Fibroblast of lung (primary cell): ENCODE measurements at places on chromosomes 11 and 22.

DNA sequence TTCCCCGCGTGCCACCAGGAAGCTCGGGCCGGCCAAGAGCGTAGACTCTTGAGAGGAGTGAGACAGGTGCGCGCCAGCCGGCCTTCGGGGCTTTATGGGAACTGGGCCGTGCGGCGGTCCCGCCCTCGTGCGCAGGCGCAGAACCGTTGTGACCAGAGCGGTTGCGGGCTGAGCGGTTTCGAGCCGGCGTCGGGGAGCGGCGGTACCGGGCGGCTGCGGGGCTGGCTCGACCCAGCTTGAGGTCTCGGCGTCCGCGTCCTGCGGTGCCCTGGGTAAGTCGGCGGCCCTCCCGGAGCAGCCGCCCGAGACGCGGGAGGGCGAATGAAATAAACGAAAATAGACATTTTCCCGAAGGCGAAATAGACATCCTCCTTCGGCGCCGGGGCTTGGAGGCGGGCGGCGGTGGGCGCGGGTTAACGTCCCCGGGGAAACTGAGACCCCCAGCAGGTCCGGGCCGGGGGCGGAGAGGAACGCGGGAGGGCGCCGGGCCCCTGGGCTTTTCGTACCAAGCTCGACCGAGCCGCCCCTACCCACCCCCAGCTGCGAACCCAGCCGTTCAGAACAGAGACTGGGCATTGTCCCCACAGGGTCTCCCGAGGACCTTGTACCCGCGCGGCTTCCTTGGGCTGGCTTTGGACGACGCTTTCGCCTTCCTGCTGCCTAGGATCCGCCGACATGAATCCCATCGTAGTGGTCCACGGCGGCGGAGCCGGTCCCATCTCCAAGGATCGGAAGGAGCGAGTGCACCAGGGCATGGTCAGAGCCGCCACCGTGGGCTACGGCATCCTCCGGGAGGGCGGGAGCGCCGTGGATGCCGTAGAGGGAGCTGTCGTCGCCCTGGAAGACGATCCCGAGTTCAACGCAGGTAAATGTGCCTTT, at the start of gene ASRGL1:
TSS of gene ASRGL1 (plus strand) at position 146 of the 879 bp plus-strand sequence. CDS start at position 676, 530 bp downstream.
- DNase-seq: peak; percentile 45

DNA sequence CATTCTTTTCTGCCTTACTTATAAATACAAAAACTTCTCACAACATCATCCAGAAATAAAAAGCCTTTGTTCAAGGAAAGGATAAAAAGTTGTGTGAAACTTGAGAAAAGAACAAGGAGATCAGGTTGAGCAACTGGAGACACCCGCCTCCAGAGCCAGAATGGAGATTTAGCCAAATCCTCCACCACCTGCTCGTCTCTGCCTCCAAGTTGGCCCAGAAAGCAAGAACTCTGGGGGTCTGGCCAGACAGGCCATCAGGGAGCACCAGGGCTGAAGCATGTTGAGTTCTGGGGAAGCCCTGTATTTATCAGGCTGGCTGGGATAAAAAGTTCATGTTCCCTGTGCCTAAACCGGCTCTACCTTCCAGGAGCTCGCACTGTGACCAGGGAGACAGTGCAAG, 14.9 kb downstream of the SMCO4 start:
- DNase-seq: no peak

GRCh38 chr22:49349181-49349835, 478.4 kb downstream of the BRD1 start:
- no peak for DNase-seq

DNA sequence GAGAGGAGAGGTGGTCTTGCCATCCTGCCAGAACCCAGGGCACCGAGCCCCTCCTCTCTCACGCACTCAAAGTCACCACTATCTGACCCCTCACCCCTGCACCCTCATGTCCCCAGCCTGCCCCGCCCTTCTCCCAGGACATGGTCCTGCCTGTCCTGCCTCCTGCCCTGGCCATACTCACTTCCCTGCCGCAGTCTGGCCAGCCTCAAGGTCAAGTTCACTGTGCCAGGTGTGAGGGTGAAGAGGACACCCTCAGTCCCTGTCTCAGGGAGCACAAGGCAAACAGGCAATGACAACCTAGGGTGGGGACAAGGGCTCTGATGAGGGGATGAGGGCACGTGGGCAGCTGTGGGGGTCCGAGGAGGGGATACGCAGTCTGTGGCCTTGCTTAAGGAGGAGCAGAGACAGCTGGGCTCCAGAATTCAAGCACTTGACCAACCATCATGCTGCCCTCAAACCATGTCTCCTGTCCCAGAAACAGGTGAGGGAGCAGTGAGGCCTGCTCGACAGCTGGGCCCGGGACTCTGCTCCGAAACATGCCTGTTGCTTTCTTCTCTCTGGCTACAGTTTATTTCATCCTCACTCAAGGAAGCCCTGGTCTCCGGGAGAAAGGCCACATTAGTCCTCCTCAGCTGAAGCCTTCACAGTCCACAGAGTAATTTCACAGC, 36.6 kb downstream of the PDGFB start:
- DNase-seq: no peak

DNA sequence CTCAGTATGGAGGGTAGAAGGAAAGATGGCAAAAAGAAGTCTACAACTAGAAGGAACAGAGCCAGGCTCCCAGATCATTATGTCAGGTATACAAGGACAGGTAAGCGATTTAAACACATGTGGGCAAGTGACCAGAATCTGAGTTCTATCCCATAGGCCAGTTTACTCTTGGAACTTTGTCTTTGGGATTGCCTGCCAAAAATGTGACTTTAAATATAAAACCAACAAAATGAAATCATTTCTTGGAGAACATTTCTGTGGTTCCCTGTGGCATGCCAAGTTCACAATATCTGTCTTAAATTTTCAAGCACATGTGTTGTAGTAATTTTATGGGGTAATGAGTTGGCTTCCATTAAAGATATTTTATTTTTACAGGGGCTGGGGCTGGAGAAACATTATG, 141.0 kb downstream of the SLC17A6 start:
- DNase-seq: peak; percentile 14

- DNase-seq: peak; percentile 84
These were observed at the start of gene DUSP18 for GRCh38 chr22:30667494-30668385. Gene DUSP18, minus strand, starts transcription at chr22:30667875. Its CDS starts 3,872 bp downstream, at chr22:30664003.

- DNase-seq: no peak
These were observed 8.9 kb downstream of the UVRAG start for GRCh38 chr11:75823946-75824345.

DNA sequence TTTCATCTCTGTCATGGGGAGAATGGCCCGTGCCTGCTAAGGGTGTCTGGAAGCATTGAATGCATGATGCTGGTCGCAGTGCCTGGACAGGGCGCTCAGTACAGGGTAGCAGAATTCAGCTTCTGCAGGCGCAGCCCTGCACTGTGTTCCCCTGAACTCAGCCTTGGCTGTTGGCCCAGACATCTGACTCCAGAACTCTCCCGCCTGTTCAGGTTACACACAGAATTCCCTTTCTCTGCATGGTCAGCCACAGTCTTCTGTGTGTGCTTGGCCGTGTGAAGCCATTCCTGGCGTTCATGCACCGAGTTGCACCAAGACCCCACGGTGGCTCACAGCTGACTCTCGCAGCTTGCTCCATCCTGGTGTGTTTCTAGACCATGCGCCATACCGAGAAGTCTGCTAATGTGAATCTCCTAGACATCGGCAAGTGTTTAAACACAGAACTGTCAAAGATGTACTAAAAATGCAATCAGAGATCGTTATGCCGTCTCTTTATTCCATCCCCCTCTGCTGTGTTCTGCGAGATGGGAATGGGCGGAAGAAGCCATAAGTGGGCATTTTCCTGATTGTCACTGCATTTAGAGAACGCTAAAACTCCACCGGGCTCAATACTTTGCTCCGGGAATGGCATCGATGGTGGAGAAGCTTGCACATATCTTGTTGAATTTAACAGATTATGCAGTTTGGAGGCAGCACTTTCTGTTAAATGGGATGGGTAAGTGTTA, 55.6 kb downstream of the MPPED1 start:
- DNase-seq: no peak

DNA sequence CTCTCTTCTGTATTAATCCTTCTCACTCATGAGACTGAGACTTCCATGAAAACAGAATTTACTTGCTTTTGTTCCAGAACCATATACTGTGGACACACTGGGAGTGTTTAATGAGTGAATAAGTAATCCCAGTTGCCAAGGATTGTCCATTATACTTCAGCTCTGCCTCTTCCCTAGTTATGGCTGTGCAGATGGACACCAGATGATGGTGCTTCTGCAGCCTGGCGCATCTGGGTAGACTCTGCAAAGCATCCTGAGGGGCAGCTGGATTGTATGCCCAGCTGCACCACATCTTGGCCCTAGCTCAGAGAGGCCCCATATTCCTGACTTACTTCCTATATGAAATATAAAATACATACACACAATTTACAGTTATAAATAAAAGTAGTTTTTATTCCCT, 43.5 kb downstream of the DBX1 start:
- no peak for DNase-seq

DNA sequence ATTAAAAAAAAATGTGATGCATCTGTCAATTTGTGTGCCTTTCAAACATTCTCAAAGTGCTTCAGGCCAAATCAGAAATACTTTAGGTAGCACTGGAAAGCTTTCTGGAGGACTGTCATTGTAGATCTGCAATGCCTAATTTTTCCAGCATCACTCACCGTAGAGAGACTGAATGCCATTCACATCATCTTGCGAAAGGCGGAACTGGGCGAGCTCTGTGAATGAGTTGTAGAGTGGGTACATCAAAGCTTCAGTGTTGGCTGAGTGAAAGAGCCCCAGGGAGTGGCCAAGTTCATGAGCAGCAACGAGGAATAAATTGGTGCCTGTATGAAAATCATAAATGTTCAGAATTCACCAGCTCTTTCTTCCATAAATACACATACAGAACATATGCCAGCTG, 4.0 kb downstream of the MMP10 start:
- no peak for DNase-seq

DNA sequence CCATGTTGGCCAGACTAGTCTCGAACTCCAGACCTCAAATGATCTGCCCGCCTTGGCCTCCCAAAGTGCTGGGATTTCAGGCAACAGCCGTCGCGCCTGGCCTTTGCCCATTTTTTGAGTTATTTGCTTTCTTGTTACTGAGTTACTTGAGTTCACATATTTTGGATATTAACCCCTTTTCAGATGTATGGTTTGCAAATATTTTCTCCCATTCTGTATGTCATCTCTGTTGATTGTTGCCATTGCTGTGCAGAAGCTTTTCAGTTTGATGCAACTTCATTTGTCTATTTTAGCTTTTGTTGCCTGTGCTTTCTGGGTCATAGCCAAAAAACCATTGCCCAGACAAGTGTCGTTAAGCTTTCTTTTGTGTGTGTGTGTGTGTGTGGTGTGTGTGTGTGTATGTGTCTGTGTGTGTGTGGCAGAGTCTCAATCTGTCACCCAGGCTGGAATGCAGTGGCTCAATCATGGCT, 6.8 kb downstream of the TSGA10IP start:
- no peak for DNase-seq

- DNase-seq: no peak
These were observed 47.7 kb upstream of the DKK3 start for GRCh38 chr11:12056119-12056518.

DNA sequence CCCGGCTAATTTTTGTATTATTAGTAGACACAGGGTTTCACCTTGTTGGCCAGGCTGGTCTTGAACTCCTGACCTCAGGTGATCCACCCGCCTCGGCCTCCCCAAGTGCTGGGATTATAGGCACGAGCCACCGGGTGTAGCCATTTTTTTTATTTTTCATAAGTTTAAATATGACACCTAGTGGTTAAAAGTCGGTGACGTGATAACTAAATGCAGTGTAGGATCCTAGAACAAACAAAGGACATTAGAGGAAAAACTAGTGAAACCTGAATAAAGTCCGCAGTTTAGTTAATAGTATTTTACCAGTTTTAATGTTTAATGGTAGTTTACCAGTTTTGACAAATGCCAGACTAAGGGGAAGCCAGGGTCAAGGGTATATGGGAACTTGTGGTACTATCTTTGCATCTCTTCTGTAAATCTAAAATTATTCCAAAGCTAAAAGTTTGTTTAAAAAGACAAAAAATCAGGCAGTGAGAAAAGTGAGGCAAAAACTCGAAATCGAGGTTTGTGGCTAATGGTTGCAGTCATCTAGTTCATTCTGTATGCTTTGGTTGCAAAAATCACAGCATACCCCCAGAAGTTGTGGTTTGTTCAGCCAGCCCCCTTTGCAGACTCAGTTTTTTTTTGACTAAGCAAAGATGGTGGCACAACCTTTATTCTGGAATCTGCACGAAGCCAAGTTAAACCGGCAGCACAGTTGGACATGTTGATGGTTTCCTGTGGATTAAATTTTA, 29.6 kb downstream of the TOM1 start:
- DNase-seq: no peak

GRCh38 chr11:68033708-68034045, 3.2 kb downstream of the NDUFS8 start:
- no peak for DNase-seq

DNA sequence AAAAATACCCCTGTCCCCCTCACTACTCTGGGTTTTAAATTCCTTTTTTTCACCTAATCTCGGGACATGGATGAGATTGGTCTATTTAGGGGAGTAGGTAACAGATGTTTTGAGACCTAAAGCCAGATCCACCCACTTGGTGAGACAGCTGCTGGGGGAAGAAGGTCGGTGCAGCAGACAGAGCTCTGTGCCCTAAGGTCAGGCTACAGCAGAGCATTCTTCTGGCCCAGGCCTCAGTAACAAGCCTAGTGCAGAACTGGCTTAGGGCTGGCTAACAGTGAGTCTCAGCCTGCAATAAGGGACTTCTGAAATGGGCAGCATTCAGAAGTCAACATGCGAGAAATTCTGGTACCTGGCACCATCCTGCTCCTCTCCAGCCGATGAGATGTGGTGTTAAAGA, 444.9 kb upstream of the KIRREL3 start:
- DNase-seq: no peak

- DNase-seq: no peak
These were observed 14.7 kb downstream of the SELENOO start for GRCh38 chr22:50215297-50216054.

- no peak for DNase-seq
These were observed 314.4 kb downstream of the CASP12 start for GRCh38 chr11:104583857-104584256.

- DNase-seq: no peak
These were observed 29.5 kb upstream of the CARS1 start for GRCh38 chr11:3086671-3087150.

- DNase-seq: peak; percentile 96
These were observed 476.9 kb downstream of the MIAT start for GRCh38 chr22:27134315-27134701.

- no peak for DNase-seq
These were observed 293.8 kb downstream of the BRD1 start for GRCh38 chr22:49533886-49534285.

DNA sequence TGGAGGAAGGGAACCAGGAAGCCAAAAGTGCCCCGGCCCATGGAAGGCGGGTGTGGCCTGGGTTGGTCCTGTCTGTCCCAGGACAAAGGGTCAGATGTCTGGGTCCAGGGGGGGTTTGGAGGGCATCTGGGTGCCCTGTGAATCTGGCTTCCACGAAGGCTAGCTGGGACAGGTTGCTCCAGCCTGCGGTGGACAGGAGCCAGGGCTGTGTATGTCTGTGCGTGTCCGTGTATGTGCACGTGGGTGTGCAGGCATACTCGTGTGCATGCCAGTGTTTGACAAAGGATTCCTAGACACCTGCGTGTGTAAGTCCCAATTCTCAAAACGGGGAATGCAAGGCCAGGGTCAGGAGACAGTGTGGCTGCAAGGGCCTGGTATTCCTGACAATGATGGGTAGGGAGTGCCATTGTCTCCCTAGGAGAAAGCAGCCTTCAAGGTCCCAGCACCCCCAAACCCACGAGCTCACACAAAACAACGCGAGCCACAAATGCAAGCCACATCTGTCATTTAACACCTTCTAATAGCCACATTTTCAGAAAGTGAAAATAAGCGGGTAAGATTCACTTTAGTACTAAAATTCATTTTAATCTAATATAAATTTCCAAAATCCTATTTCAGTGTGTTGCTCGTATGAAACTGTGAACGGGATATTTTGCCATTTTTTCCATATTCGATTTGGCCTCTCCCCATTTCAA, 78.4 kb upstream of the WNT7B start:
- DNase-seq: peak; percentile 67

- peak; percentile 67 for DNase-seq
These were observed 34.4 kb upstream of the RCN1 start for GRCh38 chr11:32056438-32056837.
